CD4-positive, alpha-beta T cell treated with Interleukin-15 for 4 hours (primary cell): ENCODE measurements at places on chromosomes 7 and 10.

DNA sequence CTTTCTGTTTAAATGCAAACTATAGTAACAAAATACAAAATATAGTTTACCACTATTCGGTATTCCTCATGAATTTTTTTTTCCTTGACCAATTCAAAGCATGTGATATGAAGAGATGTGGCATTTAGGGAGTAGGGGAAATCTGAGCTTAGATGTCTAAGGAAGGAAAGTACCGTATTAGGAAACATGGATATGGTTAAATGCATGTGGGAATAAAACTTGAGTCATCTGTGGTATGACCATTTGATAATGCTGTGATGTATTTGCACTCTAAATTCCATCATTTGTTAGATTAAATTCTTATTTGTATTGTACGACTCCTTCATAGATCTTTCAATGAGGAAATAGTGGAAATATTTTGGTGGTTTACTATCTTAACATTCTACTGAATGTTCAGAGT is 19.7 kb downstream of the AHR start:
- no peak for DNase-seq

DNA sequence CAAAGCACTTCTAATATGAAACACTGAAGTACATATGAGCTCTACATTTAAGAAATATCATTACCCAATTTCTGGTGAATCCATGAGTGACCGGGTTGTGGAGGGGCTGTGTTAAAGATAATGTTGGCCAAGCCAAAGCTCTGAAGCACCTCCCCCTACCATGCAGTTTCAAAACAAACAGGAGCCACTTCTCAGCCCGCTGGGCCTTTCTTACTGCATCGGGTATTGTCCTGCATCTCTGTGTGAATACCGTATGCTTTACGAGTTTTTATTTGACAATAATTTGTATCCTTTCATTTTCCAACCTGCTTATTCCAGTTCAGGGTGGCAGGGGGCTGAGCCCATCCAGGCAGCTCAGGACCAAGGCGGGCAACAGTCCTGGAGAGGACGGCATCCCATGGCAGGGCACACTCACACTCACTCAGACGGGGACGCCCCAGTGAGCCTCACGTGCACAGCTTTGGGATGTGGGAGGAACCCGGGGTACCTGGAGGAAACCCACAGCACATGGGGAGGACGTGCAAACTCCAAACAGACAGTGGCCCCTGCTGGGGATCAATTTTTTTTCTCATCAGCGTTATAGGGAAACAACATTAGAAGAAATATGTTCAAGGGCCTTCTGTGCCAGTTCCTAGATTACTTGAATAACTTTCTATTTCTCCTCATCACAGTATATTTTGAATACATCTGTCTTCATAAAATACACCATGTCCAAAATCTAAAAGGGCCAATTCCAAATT is 1.9 kb downstream of the RNF32 start:
- DNase-seq, result no peak

- no peak for DNase-seq
Measured at GRCh38 chr10:113431398-113432160, 121.3 kb upstream of the HABP2 start.

- DNase-seq, result no peak
Measured at GRCh38 chr10:6386346-6386745, 183.6 kb downstream of the PFKFB3 start.

DNA sequence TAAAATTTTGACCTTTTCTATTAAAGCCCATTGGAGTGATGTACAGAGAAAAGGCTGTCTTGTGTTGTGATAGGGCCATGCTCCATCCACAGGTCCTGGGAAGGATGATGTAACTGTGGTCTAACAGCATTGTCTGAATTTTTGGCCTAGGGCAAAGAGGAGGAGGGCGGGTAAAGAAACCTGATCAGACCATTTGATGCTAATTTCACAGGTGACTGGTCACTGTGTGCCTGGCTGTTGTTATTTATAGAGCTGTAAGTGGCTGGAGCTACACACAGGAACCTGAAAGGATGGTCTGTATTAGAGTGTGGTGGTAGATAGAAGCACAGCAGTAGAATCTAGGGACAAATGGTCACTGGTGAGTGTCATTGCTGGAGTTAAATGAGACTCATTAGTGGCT is 182.1 kb downstream of the AUTS2 start:
- no peak for DNase-seq

DNA sequence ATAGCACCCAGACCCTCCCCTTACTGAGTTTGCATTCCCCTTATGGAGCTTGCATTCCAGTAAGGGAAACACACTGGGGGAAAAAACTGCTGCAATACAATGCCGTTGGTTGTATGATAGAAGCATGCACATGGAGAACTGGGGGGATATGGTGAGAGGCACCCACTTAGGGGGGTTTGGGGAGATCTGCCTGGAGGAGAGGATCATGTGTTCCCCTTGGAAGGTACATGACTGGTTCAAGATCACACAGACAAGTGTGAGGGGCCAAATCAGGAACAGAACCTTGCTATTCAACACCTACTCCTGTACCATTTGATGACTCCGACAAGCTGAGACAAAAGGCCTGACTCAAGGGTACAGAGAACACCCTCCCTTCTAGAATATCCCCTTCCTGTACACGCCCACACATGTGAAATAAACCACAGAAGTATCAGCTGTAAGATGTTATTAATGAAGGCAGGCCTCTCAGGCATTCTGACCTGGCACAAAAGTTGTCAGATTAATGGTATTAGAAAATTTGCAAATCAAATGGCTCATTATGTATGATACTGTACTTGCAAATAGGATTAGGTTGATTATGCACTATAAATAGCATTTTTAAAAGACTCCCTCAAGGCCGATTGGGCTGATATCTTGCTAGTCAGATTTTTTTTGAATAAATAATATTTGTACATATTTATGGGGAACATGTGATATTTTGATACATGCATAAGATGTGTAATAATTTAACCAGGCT is 122.2 kb downstream of the NPY start:
- peak; percentile 9 for DNase-seq

- DNase-seq, result no peak
Measured at GRCh38 chr7:43868181-43868580, 1.1 kb downstream of the MRPS24 start.

GRCh38 chr10:63236113-63236935 is 103.2 kb downstream of the NRBF2 start:
- DNase-seq, result peak; percentile 54

GRCh38 chr10:36556468-36556867 is 568.9 kb upstream of the ANKRD30A start:
- no peak for DNase-seq

DNA sequence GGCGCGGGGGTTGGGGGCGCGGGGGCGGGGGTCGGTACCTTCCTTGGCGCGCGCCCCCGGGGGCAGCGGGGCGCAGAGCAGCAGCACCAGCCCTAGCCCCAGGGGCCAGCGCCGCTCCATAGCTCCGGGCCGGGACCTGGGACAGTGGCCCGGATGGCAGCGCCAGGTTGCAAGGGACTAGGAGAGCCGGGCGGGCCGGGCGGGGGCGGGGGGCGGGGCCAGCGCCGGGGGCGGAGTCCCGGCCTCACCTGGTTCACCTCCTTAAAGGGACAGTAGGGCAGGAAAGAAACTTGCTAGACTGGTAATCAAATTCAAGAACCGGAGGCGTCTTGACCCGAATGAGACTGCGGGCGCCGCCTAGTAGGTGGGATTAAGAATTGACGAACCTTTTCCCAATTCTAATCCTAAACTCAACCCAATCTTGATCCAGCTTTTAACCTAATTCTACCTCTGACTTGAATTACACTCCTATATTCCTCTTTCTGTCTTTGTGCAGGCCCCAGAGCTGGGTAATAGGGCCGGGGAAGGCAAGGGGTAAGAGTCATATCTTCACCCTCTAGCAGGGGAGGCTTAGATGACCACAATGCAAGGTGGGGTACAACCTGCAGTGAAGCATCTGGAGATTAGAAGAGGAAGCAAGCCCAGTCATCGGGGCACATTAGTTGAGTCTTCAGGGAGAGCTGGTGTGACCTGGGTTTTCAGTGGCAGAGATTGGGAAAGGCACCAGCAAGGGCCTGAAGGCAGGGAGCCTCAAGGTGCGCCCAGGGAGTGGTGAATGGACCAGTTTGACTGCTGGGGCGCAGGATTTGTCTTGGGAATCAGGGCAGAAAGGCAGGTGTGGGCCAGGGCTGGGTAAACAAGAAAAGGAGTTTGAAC is at the start of gene EPHA1:
TSS of gene EPHA1 (minus strand) at position 171 of the 876 bp plus-strand sequence. CDS start at position 120, 51 bp downstream.
- peak; percentile 70 for DNase-seq

DNA sequence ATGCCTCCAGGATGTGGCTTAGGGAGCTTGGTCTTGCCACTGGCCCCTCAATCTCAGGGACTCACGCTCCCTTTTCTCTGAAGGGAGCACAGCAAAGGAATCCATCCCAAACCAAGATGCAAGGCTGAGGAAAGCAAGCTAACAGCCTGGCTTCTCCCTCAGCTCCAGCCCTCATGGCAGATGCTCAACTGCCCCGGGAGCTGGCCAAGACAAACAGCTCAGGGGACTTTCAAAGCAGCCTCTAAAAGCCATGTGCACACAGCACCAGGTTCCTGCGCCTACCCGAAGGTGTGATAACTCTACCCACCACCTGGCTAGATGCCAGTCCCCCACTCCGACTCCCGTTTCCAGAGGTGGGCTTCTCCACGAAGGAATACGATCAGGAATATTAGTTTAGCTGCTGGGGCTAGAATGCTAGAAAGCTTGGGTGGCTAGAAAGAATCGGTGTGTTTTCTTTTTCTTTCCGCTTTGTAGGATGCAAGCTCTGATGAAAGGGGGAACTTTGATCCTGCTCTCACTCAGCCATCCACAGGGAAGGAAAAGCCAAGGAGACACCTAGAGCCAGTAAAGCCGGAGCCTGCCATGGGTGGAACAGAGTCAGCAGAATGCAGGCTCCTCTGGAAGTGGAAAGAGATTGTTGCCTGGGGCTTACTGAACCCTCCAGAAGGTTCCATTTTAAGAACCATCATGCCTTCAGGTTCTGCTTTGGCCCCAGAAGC is 89.0 kb upstream of the FGFR2 start:
- no peak for DNase-seq

- no peak for DNase-seq
Measured at GRCh38 chr10:44466236-44466635, 81.3 kb upstream of the CXCL12 start.

- no peak for DNase-seq
Measured at GRCh38 chr10:182441-183201, 47.4 kb downstream of the ZMYND11 start.

GRCh38 chr7:80481196-80481884 is 30.5 kb downstream of the GNAT3 start:
- no peak for DNase-seq

- DNase-seq, result no peak
Measured at GRCh38 chr10:2943932-2944614, 123.3 kb upstream of the PFKP start.

DNA sequence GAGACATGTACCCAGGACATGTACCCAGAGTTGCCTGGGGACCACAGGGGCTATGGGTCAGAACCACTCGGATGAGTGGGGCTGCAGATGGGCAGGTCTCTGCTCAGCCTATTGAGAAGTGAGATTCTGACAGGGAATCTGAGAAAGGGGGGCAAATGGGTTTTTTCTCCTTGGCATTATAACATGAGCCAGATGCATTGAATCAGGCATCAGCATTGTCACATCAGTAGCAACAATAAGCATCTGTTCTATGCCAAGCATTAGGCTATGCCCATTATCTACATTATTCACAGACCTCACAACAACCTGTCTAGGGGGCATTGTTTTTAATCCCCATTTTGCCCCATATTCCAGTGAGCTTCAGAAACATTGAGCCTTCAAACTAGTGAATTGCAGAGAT is 108.2 kb downstream of the PLCE1 start:
- DNase-seq, result no peak

DNA sequence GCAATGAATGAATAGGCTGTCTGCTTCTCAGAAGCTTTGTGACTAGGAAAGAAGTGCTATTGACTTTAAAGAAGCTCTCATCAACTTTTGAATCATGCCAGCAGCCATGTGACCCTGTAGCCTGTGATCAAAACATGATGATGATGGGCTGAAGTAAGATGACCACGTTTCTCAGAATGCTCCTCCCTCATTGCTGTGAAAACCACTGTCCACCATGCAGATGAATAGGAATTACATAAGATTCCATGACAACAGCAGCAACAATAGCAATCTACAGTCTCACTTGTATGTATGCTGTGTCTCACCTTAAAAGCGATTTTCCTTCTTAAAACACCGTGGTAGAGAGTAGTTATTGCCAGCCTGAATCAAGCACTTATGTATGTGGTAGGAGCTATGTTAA is 228.4 kb downstream of the TRIL start:
- no peak for DNase-seq

DNA sequence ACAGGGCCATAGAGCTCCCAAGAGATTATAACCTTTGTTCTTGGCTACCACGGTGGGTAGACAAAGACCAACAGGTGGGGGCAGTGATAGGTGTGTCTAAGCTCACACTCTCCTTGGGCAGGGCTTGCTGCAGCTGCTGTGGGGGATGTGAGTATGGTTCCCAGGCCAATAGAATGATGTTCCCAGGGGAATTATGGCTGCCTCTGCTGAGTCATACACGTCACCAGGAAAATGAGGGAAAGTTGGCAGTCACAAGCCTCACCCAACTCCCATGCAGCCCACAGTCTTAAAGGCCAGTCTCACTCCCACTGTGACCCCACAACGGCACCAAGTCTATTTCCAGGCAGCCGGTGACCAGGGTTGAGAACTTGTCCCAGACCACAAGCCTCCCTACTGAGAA is 453.4 kb upstream of the PODXL start:
- no peak for DNase-seq

DNA sequence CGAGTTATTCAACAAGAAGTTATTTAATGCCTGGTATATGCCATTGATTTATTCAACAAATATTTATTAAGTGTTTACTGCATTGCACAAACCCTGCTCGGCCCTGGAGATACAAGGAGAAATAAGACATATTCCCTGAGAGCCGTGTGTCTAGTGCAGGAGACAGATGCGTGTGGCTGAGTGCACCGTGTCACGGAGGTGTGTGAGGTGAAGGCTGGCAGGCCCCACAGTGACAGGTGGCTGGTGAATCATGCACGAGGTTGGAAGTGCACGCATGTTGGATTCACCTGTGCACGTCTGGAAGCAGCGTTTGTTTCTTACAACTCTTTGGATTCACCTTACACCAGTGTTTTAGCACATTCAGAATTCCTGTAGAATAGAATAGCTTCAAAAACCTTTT is 136.6 kb upstream of the SHH start:
- DNase-seq, result no peak
